ENCODE measurements at places on chromosomes 6 and 20. TPM values are rescaled to one million over a fixed set of nuclear protein-coding genes. Genes with fewer than 3 reads are reported as not detected.

- no peaks in the 10 kb centered on the region for H3K4me1 ChIP-seq
- H3K27ac ChIP-seq, result no peak overlapping the region
- no peak overlapping the region for H3K4me3 ChIP-seq
- DNase-seq, result no peak
- no peaks in the 10 kb centered on the region for H3K27me3 ChIP-seq
These were observed 208.6 kb downstream of the ERMARD start for GRCh38 chr6:169960003-169960344.

- H3K27me3 ChIP-seq, result no peaks in the 10 kb centered on the region
- H3K36me3 ChIP-seq, result no peaks in the 10 kb centered on the region
- H3K4me1 ChIP-seq, result no peaks in the 10 kb centered on the region
- no peak overlapping the region for H3K27ac ChIP-seq
- no peak for DNase-seq
These were observed 37.6 kb downstream of the PKIB start for GRCh38 chr6:122647765-122648164.

Gene COL21A1
- total RNA-seq, result 7.1 TPM

DNA sequence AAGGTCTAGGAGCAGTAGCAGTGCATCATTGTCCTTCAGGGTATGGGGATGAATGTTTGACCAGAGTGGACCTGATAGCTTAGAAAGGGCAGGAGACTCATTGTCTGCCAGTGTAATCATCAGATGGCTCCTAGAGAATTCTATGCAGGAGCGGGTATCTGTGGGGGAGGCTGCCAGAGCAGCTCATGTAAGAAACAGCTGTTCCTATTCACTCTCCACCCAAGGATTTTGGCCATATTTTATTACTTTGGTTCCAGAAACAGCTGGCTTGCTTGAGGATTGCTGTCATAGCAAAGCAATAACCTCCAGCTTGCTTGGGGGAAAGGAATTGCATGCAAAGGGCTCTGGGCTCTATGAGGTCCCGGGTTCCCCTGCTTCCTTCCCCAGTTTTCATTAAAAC, 44.1 kb downstream of the RALY start:
- H3K27me3 ChIP-seq, result no peaks in the 10 kb centered on the region
- no peak for DNase-seq

DNA sequence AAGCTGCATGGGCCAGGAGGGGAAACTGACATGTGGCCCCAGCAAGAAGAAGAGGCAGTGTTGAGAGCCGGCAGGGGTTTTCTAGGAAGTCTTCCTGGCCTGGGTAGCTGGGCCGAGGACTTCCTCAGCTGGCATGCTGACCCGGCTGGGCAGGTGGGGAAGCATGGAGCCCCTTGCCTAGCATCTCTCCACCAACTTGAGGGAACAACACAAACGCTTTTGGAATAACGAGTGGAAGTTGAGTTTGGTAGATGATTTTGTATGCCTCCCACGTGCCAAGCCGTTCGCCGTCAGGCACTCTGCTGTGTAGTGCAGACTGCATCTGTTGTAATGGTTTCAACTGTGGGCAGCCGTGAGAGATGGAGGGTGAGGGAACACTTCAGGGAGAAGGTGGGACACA, 7.3 kb downstream of the TMEM181 start:
- peak; percentile 30 for DNase-seq
- H3K36me3 ChIP-seq, result no peaks in the 10 kb centered on the region
- H3K4me3 ChIP-seq, result no peak overlapping the region
- H3K4me1 ChIP-seq, result no peaks in the 10 kb centered on the region
- H3K27me3 ChIP-seq, result no peaks in the 10 kb centered on the region

Gene OPN5
- 0.18 TPM for total RNA-seq

Gene CYB5R4
- total RNA-seq, result 15.1 TPM

Gene BPIFA1
- not detected for total RNA-seq

GRCh38 chr6:3119040-3119723, 671 bp downstream of the BPHL start:
- H3K4me1 ChIP-seq, result peaks cover 9% of the 10 kb centered on the region
- H3K27ac ChIP-seq, result peak overlapping the region; percentile 88
- no peaks in the 10 kb centered on the region for H3K27me3 ChIP-seq
- H3K36me3 ChIP-seq, result peaks cover 14% of the 10 kb centered on the region
- H3K4me3 ChIP-seq, result peak overlapping the region; percentile 86
- no peak for DNase-seq

DNA sequence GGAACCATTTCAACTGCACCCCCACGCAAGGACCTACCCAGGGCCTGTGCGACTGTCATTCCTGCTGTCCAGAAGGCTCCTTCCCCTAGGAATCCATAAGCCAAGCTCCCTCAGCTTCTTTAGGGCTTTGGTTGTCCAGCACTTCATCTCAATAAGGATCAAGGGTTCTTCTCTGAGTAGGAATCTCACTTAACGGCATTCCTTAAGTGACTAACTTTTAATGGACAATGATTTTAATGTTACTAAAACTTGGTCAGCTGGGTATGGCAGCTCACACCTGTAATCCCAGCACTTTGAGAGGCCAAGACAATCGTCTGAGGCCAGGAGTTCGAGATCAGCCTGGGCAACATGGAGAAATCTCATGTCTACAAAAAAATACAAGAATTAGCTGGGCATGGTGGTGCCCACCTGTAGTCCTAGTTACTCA, 13.4 kb downstream of the UBE2V1 start:
- peak overlapping the region; percentile 58 for H3K27ac ChIP-seq
- peaks cover 69% of the 10 kb centered on the region for H3K4me1 ChIP-seq
- H3K4me3 ChIP-seq, result no peak overlapping the region
- peaks cover 3% of the 10 kb centered on the region for H3K36me3 ChIP-seq
- no peaks in the 10 kb centered on the region for H3K27me3 ChIP-seq

Gene GRM1
- not detected for total RNA-seq

Gene SRSF6
- 76.9 TPM for total RNA-seq

- H3K27ac ChIP-seq, result no peak overlapping the region
- H3K4me1 ChIP-seq, result no peaks in the 10 kb centered on the region
- no peak overlapping the region for H3K4me3 ChIP-seq
These were observed 16.4 kb upstream of the CFAP206 start for GRCh38 chr6:87391334-87391733.

GRCh38 chr20:50276119-50277063, 85.8 kb downstream of the CEBPB start:
- DNase-seq, result no peak
- H3K27ac ChIP-seq, result peak overlapping the region; percentile 82
- H3K36me3 ChIP-seq, result no peaks in the 10 kb centered on the region
- no peaks in the 10 kb centered on the region for H3K27me3 ChIP-seq
- H3K4me3 ChIP-seq, result no peak overlapping the region

- H3K27me3 ChIP-seq, result no peaks in the 10 kb centered on the region
- peak overlapping the region; percentile 20 for H3K27ac ChIP-seq
- peaks cover 7% of the 10 kb centered on the region for H3K4me1 ChIP-seq
- no peaks in the 10 kb centered on the region for H3K36me3 ChIP-seq
- no peak for DNase-seq
These were observed 25.0 kb upstream of the ABT1 start for GRCh38 chr6:26571592-26572296.

GRCh38 chr20:32006841-32007786, 3.1 kb upstream of the CCM2L start:
- H3K27me3 ChIP-seq, result peaks cover 2% of the 10 kb centered on the region
- DNase-seq, result no peak
- H3K4me3 ChIP-seq, result no peak overlapping the region
- no peaks in the 10 kb centered on the region for H3K36me3 ChIP-seq
- peaks cover 5% of the 10 kb centered on the region for H3K4me1 ChIP-seq

Gene CCN2
- total RNA-seq, result 19.7 TPM

DNA sequence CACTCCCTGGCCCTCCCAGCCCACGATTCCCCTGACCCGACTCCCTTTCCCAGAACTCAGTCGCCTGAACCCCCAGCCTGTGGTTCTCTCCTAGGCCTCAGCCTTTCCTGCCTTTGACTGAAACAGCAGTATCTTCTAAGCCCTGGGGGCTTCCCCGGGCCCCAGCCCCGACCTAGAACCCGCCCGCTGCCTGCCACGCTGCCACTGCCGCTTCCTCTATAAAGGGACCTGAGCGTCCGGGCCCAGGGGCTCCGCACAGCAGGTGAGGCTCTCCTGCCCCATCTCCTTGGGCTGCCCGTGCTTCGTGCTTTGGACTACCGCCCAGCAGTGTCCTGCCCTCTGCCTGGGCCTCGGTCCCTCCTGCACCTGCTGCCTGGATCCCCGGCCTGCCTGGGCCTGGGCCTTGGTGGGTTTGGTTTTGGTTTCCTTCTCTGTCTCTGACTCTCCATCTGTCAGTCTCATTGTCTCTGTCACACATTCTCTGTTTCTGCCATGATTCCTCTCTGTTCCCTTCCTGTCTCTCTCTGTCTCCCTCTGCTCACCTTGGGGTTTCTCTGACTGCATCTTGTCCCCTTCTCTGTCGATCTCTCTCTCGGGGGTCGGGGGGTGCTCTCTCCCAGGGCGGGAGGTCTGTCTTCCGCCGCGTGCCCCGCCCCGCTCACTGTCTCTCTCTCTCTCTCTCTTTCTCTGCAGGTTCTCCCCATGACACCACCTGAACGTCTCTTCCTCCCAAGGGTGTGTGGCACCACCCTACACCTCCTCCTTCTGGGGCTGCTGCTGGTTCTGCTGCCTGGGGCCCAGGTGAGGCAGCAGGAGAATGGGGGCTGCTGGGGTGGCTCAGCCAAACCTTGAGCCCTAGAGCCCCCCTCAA, at the start of gene LTA:
Gene LTA (plus strand): TSS at position 249 of the 871 bp plus-strand sequence. CDS start 454 bp downstream, at position 703.
- DNase-seq, result no peak
- H3K4me1 ChIP-seq, result no peaks in the 10 kb centered on the region
- no peak within 1 kb of the TSS for H3K4me3 ChIP-seq
- no peaks in the 10 kb centered on the region for H3K36me3 ChIP-seq
- H3K27ac ChIP-seq, result no peak within 1 kb of the TSS
- peaks cover 2% of the 10 kb centered on the region for H3K27me3 ChIP-seq

- no peaks in the 10 kb centered on the region for H3K36me3 ChIP-seq
- no peak overlapping the region for H3K4me3 ChIP-seq
- no peak for DNase-seq
- H3K27me3 ChIP-seq, result no peaks in the 10 kb centered on the region
These were observed 290.9 kb upstream of the TSHZ2 start for GRCh38 chr20:52681288-52681687.

GRCh38 chr6:168664956-168665355, 224.0 kb downstream of the SMOC2 start:
- H3K36me3 ChIP-seq, result no peaks in the 10 kb centered on the region
- H3K27ac ChIP-seq, result no peak overlapping the region
- H3K4me1 ChIP-seq, result no peaks in the 10 kb centered on the region
- no peaks in the 10 kb centered on the region for H3K27me3 ChIP-seq
